ENCODE measurements at places on chromosomes 11 and 22.
A peak's percentile ranks its signal among the peaks of the same experiment; 100 is the strongest.

GRCh38 chr11:127713226-127713625 is 712.7 kb upstream of the KIRREL3 start:
- no peak for DNase-seq

GRCh38 chr11:65498977-65499712 is at the start of gene MALAT1:
Gene MALAT1, plus strand, starts transcription at chr11:65499045.
- peak; percentile 89 for DNase-seq

GRCh38 chr22:31550871-31551370 is 54.6 kb downstream of the SFI1 start:
- DNase-seq = no peak

GRCh38 chr11:130728185-130729180 is 187.8 kb downstream of the SNX19 start:
- no peak for DNase-seq

DNA sequence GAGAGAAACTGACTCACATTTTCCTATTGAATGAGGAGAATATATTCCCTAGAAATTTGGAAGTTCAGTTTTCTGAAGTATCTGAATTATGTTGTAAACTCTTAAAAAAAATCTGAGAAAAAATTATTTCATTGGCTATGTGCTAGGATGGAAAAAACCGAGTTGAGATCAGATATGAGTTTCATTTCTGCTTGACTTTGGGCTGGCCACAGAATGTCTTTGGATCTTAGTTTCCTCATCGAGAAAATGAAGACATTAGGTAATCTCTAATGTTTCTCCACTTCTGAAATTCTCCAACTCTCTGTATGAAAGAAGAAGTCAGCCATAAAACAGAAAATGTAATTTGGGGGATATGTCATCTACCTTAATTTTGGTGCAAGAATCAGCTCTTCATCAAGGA is 28.8 kb downstream of the SLN start:
- DNase-seq = no peak
